ENCODE measurements at places on chromosomes 1 and 21.

- DNase-seq = no peak
Measured at GRCh38 chr1:107795441-107795840, 169.5 kb downstream of the VAV3 start.

GRCh38 chr1:163897412-163898155 lies 575.8 kb downstream of the NUF2 start:
- DNase-seq = no peak

DNA sequence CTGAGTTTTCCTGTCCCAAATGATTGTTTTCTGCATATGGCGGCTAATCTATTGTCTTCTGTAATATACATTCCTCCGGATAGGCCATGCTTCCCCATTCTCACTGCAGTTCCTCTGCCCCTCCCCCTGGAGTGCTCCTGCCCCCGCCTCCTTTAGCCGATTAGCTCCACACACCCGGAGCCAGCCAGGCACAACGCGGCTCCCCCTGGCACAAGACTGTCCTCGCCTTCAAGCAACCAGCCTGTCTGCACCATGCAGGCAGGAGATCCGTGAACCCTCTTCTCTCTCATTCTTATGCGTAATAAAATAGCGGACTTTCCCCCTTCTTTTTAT lies 18.0 kb downstream of the SERTAD4 start:
- no peak for DNase-seq

GRCh38 chr1:179925922-179926849 lies 28.4 kb upstream of the CEP350 start:
- DNase-seq = peak; percentile 62

- DNase-seq = peak; percentile 27
Measured at GRCh38 chr1:237736372-237737029, 154.2 kb downstream of the ZP4 start.

- DNase-seq = peak; percentile 41
Measured at GRCh38 chr1:175572932-175573868, 170.2 kb downstream of the TNR start.

- no peak for DNase-seq
Measured at GRCh38 chr1:174642393-174642792, 194.6 kb downstream of the GPR52 start.

DNA sequence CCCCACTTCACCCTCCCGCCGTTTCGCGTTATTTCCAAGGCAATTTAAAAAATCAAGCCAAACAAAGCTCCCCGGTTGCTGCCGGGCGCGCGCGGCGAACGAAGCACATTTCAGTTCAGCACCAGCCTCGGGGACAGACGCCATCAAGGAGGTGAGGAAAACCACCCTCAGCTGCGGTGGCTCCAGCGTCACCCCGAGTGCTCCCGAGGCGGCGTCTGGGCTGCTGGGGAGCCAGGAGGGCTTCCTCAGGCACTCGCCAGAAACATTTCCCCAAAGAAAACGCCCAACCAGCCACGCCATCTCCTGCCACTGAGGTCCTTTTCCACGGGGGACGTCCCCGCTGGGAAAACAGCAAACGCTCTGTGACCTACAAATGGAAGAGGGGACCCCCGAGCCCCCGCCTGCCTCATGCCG lies 623 bp downstream of the GNG4 start:
- DNase-seq = peak; percentile 51

- DNase-seq = no peak
Measured at GRCh38 chr1:95426772-95427171, 192.8 kb downstream of the RWDD3 start.

DNA sequence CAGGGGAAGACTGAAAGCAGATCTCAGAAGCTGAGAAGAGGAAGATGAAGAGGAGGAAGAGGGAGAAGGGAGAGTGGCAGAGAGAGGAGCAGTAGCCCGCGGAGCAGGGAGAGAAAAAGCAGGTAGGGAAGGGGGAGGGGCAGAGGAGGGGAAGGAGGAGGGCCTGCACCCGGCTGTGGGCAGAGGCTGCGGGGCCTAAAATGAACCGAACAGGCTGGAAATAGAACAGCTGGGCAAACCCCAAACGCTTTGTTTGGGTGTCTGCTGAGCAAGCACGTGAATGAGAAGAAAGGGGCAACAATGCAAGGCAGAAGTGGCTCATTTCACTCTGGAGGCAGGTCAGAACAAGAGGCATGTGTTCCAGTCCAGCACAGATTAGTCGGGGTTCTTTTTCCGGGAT lies 33.5 kb downstream of the KCNC4 start:
- no peak for DNase-seq

DNA sequence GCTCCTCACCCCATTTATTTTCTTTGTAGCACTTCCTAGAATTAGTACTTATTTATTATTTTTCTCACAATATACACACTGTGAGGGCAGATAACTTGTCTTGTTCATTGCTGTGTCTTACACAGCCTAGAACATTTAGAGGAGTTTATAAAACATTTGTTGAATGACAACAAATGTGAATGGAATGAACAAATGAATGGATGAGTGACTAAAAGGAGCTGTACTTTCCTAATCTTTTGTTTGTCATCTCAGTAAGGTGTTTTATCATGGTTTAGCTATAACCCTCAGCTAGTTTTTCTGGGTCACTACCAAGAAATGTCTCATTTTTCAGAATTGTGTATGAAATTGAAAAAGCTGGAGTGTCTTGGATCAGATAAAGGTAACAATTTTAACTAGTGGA lies 239.3 kb upstream of the KCNK2 start:
- no peak for DNase-seq

- peak; percentile 67 for DNase-seq
Measured at GRCh38 chr1:154867064-154867825, 2.8 kb downstream of the KCNN3 start.

- no peak for DNase-seq
Measured at GRCh38 chr1:51297401-51298321, 32.7 kb downstream of the TTC39A start.

- DNase-seq = peak; percentile 32
Measured at GRCh38 chr1:183804916-183805841, at the start of gene RGL1. Gene RGL1, plus strand, starts transcription at chr1:183805120. Its CDS starts 178 bp downstream, at chr1:183805298.

DNA sequence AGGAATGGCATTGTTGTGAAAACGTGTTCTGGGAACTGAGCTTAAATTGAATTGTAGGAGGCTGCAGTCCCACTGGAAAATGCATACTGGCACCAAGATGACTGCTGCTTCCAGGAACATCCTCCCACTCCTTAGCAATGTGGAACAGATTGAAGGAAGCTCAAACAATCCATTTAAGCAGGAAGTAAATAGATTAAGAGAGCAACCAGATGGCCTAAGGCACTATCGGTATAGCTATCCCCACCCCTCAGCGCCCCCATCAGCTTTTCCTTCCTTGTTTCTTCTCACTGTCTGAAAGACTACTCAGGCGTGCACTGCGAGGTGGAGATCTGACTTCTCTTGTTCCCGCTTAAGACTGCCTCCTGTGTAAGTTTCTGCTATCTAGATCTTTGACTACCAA lies 4.0 kb upstream of the IFI16 start:
- no peak for DNase-seq

- no peak for DNase-seq
Measured at GRCh38 chr21:31910074-31910470, 37.3 kb downstream of the HUNK start.

- DNase-seq = no peak
Measured at GRCh38 chr1:111474106-111474505, 322 bp downstream of the C1orf162 start.

DNA sequence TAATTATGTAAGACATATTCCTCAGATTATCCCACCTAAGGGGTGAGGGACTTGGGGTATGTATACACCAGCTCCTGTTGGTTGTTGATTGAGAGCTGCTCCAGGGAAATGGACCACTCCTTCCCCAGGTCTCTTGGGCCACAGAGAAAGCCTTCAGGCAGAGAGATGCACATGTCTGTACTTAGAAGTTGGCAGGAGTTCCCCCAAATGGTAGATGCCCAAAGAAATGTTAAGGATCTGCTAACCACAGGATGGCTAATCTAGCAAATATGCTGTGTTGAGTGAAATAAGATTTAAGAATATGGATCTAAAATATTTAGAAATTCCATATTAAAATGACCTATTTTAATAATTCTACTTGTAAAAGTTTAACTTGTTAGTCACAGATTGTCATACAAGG lies 100.8 kb upstream of the DNAH14 start:
- no peak for DNase-seq

DNA sequence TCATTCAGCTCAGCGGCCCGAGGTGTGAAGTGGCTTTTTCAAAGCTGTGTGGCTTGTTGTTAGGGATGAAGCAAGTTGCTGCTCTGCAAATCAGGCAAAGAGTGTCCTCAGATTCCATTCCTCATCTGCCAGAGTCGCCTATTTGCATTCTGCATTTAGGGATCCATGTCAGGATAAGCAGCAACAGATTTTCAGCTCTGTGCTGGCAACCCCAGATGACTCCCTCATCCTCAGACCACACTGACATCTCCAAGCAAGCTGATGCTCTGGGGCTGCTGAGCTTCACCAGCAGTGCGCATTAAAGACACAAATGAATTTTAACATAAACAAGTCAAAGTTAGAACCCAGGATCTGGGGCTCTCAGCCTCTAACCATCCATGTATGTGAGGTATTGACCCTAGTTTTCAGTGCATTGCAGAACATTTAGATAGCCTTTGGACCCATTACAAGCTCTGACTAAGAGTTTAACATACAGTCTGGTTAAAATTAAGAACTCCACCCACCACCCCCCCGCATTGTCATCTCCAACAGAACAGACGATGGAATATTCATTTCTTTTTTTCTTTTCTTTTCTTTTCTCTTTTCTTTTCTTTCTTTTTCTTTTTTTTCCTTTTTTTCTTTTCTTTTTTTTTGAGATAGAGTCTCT lies 10.9 kb downstream of the CFAP107 start:
- DNase-seq = no peak

GRCh38 chr1:36576118-36576517 lies 93.4 kb upstream of the CSF3R start:
- DNase-seq = peak; percentile 88

DNA sequence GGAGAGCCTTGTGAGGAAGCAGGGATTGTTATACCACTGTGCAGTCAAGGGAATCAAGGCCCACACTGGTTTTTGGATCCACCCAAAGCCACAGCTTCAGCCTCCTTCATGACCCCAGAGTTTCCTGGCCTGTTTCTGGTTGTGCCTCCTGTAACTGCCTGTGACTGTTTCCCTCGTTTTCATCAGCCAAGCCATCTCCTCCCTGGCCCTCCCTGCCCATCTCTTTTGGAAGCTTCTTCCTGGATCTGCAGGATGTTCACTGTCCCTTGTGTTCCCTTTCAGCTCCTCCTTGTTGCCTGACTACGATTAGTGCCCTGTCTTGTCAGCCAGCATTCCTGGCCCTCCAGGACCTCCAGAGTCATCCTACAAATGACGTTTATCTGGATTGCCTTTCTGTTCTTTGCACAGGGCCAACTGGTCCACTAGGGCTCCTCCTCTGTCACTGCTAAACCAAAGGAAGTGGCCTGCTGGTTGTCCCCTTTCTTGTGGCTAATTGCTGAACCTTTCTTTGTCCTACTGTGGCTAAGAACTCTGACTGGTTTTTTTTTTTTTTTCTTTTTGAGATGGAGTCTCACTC lies 17.9 kb downstream of the SFT2D2 start:
- no peak for DNase-seq

- DNase-seq = no peak
Measured at GRCh38 chr1:226688056-226688748, 50.9 kb downstream of the ITPKB start.

- DNase-seq = no peak
Measured at GRCh38 chr1:34066981-34067603, 97.9 kb downstream of the CSMD2 start.

- DNase-seq = no peak
Measured at GRCh38 chr1:3011631-3012455, 9.4 kb upstream of the ACTRT2 start.

GRCh38 chr1:70220517-70221237 lies 503 bp upstream of the SRSF11 start:
- no peak for DNase-seq

DNA sequence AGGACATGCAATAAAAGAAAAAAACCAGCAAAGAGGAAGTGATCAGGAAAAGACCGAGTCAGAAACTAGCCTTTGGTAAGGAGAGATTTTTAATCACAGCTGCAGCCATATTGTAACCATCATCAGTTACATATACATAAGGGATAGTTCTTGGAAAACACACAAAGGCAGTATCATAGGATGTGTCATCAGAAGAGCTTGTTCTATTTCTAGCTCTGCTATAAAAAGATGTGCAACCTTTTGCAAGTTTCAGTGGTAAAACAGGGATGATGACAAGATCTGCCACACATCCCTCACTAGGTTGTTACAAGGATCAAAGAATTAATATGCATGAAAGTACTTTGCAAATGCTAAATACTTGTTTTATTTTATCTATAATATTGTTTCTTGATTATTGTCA lies 342.0 kb downstream of the VAV3 start:
- DNase-seq = no peak

GRCh38 chr1:234408757-234409156 lies 35.5 kb downstream of the COA6 start:
- no peak for DNase-seq

DNA sequence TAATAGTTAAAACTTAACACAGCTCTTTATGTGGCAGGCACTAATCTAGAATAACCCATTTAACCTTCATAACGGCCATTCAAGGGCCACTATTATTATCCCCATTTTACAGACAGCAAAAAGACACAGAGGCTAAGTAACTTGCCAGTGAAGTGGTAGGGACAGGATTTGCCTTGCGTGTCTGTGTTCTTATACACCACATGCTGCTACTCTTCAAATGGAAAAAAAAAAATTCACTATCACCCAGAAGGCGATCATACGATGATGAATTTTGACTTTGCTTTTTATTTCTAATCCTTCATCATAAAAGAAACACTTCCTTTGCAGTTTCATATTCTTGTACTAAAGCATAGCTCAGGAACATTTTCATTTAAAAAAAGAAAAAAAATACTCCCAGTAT lies 65.5 kb downstream of the RERE start:
- DNase-seq = no peak

DNA sequence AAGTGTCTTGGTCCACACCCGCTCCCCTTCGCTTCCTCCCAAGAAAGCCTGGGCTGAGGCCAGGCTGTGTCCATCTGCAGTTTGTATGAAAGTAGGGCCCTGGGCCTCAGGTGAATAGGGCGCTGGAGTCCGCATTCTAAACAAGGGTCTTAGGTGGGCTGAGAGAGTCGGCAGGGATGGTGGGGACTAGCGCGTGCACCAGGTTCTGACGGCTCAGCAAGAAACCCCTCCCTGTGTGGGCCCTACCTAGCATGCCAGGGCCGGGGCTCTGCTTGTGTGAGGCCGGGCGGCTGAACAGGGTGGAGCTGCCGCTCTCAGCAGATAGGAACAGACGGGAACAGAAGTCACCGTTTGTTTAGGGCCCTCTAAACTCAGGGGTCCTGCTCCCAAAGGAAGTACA lies 1.7 kb downstream of the ACTRT2 start:
- no peak for DNase-seq

- DNase-seq = no peak
Measured at GRCh38 chr1:98674075-98674781, 12.7 kb downstream of the SNX7 start.

DNA sequence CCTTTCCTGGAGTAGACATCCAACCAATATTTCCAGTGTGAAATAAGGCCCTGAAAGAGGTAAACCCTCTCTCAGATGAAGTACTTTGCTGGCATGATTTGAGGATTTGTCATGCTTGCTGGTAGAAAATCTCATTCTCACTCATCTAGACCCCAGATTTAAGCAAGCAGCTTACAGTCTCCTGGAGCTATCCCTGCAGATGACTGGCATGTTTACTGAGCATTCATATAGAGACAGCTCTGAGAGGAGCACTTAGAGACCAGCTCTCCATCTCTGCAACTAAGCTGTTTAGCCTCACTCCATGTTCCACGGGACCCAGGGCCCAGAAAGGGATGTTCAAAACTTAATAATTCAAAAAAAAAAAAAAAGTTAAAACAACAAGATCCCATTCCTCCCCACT lies 34.2 kb downstream of the GPR161 start:
- no peak for DNase-seq

GRCh38 chr1:204286831-204287421 lies 72.8 kb downstream of the PLEKHA6 start:
- DNase-seq = no peak

GRCh38 chr1:180501865-180502360 lies 464 bp downstream of the ACBD6 start:
- peak; percentile 65 for DNase-seq

All from RWPE1 (cell line).